ENCODE measurements at places on chromosomes 16 and 17. TPM values are rescaled to one million over a fixed set of nuclear protein-coding genes. Genes with fewer than 3 reads are reported as not detected.

DNA sequence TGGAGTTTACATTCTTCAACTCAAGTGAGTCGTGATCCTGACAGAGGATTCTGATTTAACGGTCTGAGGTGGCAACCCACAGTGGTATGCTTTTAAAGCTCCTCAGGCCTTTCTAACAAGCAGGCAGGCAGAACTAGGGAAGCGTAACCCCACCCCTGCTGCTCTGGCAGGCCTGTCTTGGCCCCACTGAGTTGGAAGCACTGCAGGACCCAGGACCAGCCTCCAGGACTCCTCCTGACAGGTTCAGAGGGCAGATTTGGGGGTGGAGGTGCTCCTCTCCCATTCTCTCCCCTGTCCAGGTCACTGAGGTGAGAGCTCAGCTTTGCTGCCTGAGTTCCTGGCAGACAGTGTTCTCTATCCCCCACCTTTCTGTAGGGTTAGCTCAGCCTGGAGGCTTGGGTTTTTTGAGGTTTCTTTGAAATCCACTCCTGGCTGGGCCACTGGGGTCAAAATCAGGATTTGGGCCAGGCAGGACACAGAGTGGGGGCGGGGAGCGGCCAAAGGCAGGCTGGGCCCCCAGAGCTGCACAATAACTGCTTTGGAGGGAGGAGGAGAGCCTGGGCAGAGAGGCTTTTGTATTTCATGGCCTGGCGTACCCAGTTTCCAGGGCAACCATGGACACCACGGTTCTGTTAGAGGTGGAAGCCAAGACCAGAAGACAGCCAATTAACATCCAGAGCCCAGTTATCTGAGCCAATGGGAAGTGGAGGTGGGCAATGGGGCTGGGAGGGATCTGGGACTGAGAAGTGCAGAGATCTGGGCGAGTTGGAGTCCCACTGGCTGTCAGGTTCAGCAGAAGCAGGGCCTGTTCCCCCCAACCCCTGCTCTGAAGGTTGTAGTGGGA, 9.5 kb downstream of the MRPL27 start:
- peaks cover 6% of the 10 kb centered on the region for H3K36me3 ChIP-seq
- DNase-seq = no peak
- H3K27ac ChIP-seq = peak overlapping the region; percentile 76
- peaks cover 17% of the 10 kb centered on the region for H3K4me1 ChIP-seq

DNA sequence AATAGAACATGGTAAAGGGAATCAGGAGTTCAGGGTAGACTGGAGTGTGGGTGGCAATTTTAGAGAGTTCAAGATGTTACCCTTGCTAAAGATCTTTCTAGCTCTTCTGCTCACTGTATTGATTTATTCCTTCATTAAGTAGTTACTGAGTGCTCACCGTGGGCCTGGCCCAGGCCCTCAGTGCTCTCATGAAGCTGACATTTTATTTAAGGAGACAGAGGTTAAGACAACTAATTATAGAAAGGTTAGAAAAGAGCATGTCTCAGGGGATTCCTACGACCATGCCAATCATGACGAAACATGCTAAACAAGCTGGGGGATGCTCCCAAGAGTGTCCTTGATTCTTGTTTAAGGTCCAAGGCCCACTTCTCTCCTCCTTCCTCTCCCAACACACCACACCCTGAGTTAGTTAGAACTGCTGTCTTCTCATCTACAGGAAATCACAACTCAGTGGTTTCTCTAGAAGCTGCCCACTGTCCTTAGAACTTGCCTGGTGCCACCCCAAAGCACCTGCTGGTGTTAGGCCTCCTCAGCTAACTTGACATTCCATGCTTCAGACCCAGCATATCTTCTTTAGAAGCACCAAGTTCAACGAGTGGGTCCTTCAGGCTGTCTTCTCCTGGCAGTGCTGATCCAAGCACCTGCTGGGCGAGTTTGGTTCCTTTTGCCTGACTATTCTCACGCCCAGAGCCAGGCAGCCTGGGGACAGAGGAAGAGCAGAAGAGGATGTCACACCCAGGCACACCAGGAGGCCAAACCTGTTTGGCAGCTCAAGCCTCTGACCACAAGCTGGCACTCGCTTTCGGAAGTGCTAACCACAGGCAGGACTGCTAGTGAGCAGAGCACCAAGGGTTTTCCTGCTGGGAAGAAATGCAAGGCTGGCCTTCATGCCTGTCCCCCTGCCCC, 79.0 kb downstream of the GAS7 start:
- no peaks in the 10 kb centered on the region for H3K36me3 ChIP-seq
- peaks cover 12% of the 10 kb centered on the region for H3K27me3 ChIP-seq
- peaks cover 19% of the 10 kb centered on the region for H3K4me1 ChIP-seq
- H3K27ac ChIP-seq = peak overlapping the region; percentile 83

GRCh38 chr16:89095491-89095951, 1.9 kb downstream of the ACSF3 start:
- no peak for DNase-seq
- no peak overlapping the region for H3K27ac ChIP-seq
- peaks cover 2% of the 10 kb centered on the region for H3K36me3 ChIP-seq

- H3K36me3 ChIP-seq = no peaks in the 10 kb centered on the region
- H3K27ac ChIP-seq = no peak overlapping the region
- peaks cover 17% of the 10 kb centered on the region for H3K4me1 ChIP-seq
- no peaks in the 10 kb centered on the region for H3K27me3 ChIP-seq
- DNase-seq = no peak
- no peak overlapping the region for H3K4me3 ChIP-seq
These were observed 258.0 kb downstream of the PMP22 start for GRCh38 chr17:15007147-15007553.

Gene MT1F
- total RNA-seq = 6.3 TPM

Gene CDH3
- total RNA-seq = 110 TPM

- H3K4me1 ChIP-seq = peaks cover 3% of the 10 kb centered on the region
- H3K27me3 ChIP-seq = no peaks in the 10 kb centered on the region
- DNase-seq = no peak
- no peak overlapping the region for H3K27ac ChIP-seq
- H3K4me3 ChIP-seq = no peak overlapping the region
These were observed 79.5 kb upstream of the DHX40 start for GRCh38 chr17:59485946-59486345.

GRCh38 chr16:69773260-69773947, 11.3 kb downstream of the WWP2 start:
- H3K27me3 ChIP-seq = no peaks in the 10 kb centered on the region
- H3K36me3 ChIP-seq = peaks cover 3% of the 10 kb centered on the region
- peak overlapping the region; percentile 62 for H3K27ac ChIP-seq
- peaks cover 11% of the 10 kb centered on the region for H3K4me1 ChIP-seq
- DNase-seq = no peak

DNA sequence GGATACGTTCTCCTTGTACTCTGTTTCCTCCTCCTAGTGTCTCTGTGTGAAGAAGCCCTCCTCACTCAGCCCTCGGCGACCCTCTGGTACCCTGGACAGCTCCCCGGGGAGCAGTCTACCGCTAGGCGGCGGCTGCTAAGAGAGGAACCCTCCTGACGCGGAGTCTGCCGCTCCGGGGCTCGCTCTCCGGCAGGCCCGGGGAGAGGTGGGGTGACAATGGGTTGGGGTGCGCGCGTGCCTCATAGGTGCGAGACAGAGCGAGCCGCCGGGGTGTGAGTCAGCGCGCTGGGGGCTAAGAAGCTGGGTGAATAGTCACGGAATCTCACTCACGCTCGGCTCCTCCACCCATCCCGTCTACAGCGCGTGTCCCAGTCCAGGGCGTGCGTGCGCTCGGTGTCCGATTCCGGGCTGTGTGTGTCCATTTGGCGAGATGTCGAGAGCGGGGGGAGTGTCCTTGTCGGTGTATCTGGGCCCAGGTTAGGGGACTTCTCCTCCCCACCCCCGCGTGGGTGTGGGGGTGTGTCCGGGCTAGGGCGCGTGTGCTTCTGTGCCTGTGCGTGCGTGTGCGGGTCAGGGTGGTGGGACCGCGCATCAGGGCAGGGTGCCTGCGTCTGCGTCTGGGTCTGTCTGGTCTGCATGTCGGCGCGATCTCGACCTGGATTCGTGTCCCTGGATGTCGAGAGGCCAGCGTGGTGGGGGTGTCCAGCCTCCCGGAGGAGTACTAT, 577 bp upstream of the HS3ST2 start:
- H3K27me3 ChIP-seq = peaks cover 75% of the 10 kb centered on the region
- H3K27ac ChIP-seq = peak overlapping the region; percentile 71
- no peaks in the 10 kb centered on the region for H3K36me3 ChIP-seq
- H3K4me3 ChIP-seq = peak overlapping the region; percentile 68
- DNase-seq = peak; percentile 89
- H3K4me1 ChIP-seq = peaks cover 7% of the 10 kb centered on the region

All from progenitor cell of endocrine pancreas (in vitro differentiated cells).